ENCODE measurements at places on chromosomes 2 and 18.

- no peak for DNase-seq
Observed at GRCh38 chr2:35973132-35973736, 382.3 kb upstream of the CRIM1 start.

DNA sequence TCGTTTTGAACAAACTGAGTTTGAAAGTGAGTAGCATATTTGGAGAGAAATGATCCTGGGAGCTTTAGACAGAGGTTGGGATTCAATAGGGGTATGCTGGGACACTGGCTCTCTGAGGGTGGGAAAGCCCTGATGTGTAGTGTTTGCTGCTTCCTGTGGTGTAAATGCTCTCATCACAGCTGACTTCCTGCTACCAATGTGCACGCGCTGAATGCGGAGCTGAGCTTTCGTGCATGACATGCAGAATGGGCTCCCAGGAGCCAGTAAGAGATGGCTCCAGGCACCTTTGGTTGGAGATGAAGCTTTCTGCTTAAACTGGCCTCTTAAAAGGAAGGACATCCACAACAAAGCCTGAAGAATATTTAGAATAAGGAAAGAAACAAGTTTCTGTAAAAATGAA lies 224.1 kb upstream of the CCDC150 start:
- no peak for DNase-seq

DNA sequence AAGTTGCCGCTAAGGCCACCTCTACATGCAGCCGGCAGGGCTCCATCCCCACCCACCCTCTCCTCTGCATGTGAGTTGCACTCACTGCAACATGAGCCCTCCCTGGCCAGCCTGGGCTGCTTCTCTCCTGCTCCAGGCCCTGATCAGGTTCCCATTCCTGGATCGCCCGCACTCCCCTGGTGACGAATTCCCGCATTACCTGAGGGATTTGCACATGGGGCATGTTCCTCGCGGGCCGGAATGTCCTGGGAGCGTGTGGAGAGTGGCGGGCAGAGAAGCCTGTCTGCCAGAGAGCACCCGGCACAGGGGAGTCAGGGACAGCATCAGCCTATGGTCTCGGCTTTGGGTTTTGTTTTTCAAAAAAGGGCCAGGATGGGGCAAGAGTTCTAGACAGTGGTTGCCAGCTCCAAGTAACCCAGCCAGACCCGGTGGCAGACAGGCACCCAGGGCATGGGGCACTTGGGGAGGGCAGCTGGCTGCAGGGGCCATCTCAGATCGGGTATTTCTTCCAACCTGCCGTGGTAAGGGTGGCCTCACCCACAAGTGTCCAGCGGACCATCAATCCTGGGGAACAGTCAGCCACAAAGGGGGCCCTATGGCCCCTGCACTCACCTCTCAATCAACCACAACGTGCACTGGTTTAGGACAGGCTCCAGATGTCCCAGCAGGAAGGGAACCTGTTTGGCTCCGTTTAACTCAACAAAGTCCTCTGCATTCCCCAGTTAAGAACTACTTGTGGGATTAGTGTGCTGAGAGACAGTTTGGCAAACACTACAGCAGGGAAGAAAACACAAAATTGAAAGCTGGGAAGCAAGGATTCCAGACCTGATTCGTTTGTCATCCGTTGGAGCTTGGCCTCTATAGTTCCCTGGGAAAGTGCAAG lies 187.7 kb downstream of the SMAD7 start:
- no peak for DNase-seq

GRCh38 chr2:56680971-56681631 lies 497.3 kb downstream of the CCDC85A start:
- no peak for DNase-seq

GRCh38 chr2:134842930-134843490 lies 4.6 kb downstream of the ACMSD start:
- no peak for DNase-seq

- no peak for DNase-seq
Observed at GRCh38 chr2:192202373-192202772, 7.6 kb upstream of the TMEFF2 start.

GRCh38 chr2:152710713-152711112 lies 6.5 kb downstream of the PRPF40A start:
- no peak for DNase-seq

GRCh38 chr2:170819680-170820664 lies 3.3 kb downstream of the GAD1 start:
- DNase-seq, result no peak

- no peak for DNase-seq
Observed at GRCh38 chr2:74291218-74291544, 52.0 kb downstream of the SLC4A5 start.
